Activated T-cell treated with anti-CD3 and anti-CD28 coated beads, Interleukin-2, amount 50 U/mL, for 24 hours (primary cell): ENCODE measurements at places on chromosomes 1 and 21.

DNA sequence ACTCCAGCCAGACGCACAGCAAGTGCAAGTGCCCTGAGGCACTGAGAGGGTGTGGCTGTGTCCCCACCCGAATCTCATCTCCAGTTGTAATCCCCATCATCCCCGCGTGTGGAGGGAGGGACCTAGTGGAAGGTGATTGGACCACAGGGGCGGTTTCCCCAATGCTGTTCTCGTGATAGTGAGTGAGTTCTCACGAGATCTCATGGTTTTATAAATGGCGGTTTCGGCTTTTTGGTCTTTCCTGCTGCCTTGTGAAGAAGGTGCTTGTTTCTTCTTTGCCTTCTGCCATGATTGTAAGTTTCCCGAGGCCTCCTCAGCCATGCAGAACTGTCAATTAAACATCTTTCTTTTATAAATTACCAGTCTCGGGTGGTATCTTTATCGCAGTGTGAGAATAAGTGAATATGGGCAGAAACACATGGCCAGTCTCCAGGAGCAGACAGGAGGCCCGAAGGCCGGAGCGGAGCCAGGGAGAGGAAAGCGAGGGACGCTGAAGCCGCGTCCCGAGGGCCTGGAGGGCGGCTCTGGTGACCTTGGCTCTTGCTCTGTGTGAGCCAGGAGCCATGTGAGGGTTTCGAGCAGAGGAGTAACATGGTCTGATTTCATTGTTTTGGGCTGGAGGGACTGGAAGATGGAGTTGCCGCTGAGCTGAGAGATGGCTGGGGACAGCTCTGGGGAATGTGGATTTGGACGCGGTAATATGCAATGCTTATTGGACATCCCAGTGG lies 76.0 kb upstream of the C1orf174 start:
- no peak for DNase-seq

- DNase-seq = no peak
Observed at GRCh38 chr1:117641536-117641935, 35.7 kb downstream of the TENT5C start.

DNA sequence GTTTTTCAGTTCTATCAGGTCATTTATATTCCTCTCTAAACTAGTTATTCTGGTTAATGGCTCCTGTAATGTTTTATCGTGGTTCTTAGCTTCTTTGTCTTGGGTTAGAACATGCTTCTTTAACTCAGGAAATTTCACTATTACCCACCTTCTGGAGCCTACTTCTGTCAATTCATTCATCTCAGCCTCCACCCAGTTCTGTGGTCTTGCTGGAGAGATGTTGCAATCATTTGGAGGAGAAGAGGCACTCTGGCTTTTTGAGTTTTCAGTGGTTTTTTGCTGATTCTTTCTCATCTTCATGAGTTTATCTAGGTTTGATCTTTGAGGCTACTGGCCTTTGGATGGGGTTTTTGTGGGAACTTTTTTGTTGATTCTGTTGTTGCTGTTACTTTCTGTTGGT lies 213.0 kb downstream of the BRINP2 start:
- DNase-seq = no peak

GRCh38 chr1:107153014-107153413 lies 12.2 kb downstream of the NTNG1 start:
- no peak for DNase-seq

DNA sequence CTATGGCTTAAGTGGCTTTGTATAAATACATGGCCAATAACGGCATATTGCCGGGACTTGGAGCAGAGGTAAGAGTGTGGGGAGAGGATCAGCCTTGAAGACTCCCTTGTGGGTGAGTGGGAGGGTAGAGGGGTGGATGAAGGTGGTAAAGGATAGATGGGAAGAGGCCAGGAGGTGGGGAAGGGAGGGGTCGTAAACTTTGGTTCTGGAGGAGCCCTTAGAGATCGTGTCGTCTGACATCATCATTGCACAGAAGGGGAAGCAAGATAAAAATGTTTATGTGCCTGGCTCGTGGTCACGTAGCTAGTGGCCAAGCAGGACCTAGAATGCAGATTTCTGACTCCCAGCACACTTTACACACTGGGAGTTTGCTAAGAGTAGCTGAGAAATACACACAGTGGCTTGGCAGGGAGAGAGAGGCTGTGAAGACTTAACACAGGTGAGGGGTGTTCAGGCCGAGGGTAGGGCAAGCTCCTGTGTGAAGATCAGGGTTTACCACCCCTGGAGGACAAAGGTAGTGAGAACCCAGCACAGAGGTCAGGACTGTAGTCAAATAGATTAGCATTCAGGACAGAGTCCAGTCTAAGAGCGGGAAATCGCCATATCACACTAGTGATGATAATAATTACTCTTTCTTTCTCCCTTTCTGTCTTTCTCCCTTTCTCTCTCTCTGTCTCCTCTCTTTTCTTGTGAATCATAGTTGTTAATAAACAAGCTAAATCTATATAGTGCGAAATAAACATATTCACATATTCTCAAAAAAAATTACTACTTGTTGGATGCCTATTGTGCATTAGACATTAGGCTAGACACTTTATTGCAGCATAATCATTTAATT lies 75.5 kb downstream of the LRRC8D start:
- DNase-seq = no peak

GRCh38 chr21:45045481-45045880 lies 28.9 kb upstream of the ADARB1 start:
- DNase-seq = no peak

GRCh38 chr1:162151900-162152829 lies 82.7 kb downstream of the NOS1AP start:
- no peak for DNase-seq
